ENCODE measurements at places on chromosomes 6 and 20. TPM values are rescaled to one million over a fixed set of nuclear protein-coding genes. Genes with fewer than 3 reads are reported as not detected.

DNA sequence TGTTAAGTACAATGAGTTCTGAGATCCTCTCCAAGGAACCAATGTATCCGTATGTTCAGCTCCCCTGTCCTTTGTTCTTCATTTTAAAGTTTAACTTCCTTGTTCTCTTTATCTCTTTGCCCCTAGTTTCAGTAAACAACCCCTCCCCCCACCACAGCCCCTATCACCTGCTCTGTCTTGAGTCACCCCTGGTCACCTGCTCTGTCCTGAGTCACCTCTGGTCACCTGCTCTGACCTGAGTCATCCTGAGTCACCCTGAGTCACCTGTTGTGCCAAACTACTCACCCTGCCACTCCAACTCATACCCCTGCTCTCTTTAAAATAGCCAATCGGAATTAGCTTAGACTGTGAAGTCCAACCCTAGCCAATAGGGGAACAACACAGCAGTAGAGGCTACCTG lies 288.7 kb upstream of the CDYL start:
- DNase-seq = no peak

GRCh38 chr20:19986419-19986818 lies 30.7 kb upstream of the NAA20 start:
- DNase-seq = no peak

- DNase-seq = no peak
Measured at GRCh38 chr6:160088069-160088783, 33.4 kb upstream of the SLC22A1 start.

- no peak for DNase-seq
Measured at GRCh38 chr6:142683714-142684141, 261.2 kb downstream of the HIVEP2 start.

GRCh38 chr20:40331807-40332560 lies 357.1 kb downstream of the MAFB start:
- DNase-seq = no peak

GRCh38 chr20:21554985-21555384 lies 41.1 kb upstream of the NKX2-2 start:
- DNase-seq = no peak

DNA sequence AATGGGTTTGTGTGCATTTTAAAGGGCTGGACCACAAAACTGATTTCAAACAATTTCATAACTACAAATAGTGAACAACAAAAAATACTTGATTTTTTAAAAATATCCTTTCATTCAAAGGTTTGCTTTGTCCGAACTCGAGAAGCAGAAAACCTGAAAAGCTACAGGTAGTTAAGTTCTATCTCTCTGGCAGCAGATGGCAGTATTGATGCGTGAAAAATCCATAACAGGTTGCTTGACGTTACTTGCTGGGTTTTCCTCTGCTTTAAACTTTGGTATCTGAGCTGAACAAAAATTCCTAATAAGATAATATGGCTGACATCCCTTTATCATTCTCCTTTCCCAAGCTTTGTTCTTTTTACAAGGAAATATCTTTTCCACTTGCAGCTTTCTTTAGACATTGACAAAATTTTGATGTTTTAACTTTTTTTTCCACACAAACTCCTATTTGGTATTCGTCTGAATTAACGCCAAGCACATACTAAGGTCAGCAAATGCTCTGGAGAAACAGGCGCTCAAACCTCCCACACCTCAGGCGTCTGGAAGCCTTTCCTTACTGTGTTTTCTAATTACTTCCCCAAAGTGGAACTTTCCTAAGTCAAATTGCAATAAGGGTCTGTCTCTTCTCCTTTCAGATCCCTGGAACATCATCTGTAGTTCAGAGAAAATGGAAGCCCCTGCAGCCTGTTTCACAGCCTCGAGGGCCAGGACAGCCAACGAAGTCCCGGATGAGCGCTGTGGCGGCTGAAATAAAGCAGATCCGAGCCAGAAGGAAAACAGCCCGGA lies 50.3 kb upstream of the GFRAL start:
- no peak for DNase-seq

KHDC1 gene
- 3.2 TPM for total RNA-seq

OTOR gene
- not detected for total RNA-seq
